Tibial nerve (tissue), 4 donors: ENCODE measurements at places on chromosomes 4 and X.
A peak's percentile ranks its signal among the peaks of the same experiment; 100 is the strongest.

- DNase-seq = no peak
Observed at GRCh38 chr4:26807330-26807729, 53.3 kb upstream of the STIM2 start.

DNA sequence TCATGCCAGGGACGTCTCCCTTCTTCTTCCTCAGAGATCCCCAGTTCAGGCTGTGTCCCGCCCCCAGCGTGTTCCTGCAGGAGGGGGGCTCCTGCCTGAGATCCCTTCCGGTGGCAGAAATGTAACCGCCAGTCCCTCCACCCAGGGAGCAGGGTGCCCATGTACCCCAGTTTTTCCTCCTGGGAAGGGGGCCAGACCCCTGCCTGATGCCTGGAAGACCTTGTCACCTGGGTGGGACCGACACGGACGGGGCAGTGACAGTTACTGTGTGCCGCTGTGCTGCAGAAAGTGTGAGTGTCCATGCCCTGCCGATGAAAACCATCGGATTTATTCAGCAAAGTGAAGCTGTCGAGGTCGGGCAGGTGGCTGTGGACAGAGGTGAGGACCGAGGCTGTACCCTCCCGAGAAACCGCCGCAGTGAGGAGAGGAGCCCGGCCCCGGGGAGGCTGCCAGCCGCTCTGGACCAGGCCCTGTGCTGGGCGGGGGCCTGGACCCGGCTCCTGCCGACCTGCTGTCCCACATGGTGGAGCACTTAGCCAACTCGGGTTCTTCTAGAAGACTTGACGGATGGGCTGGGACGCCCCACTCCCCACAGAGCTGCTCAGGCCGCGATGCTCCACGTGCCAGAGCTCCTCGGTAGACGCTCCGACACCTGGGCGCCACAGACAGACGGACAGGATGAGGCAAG lies 36.7 kb upstream of the HMX1 start:
- no peak for DNase-seq

DNA sequence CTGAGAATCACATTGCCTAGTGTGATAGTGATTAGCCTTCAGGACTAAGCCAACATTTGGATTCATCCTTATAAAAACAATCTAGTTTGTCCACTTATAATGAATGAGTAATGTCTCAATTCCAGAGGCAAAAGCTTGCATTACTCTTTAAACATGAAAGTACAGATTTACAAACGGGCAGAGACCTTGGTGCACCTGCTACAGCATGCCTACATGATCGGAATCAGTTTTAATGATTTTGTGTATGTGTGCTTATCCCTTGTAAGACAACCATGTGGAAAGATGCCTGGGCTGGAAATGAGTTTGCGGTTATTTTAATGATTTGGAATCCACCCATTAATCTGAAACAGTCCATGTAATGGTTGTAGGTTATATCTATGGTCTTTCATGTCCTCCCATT lies 572.7 kb downstream of the KLHL13 start:
- DNase-seq = no peak

GRCh38 chr4:146791439-146791838 lies 152.7 kb downstream of the POU4F2 start:
- DNase-seq = no peak

DNA sequence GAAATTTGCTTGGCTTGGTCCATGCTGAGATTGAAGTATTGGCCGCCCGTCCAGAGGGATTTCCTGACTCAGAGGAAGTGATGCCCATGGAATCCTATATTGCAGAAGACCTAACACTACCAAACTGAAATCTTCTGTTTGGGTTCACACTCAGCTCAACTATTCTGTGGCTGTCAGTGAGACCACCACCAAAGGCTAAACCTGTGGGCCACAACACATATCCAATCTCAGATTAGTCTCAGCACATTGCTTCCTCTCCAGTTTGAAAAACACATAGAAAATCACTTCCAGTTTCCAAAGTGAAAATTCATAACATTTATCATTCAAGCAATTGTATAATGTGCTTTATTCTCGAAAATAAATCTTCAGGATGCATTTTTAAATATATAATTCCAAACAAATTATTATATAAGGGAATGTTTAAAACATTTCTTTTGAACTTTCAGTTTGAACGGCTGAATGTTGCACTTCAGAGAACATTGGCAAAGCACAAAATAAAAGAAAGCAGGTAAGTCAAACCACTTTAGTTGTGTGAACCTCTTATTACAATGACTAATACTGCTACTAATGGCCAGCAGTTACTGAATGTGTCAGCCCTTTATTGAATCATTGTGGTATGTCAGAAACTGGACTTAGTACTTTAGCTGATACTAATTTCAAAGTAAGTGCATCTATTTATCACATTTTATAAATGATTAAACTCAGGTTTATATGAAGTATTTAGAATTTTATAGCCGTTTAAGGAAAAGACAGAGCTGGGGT lies 37.0 kb downstream of the GUCY1A1 start:
- no peak for DNase-seq

DNA sequence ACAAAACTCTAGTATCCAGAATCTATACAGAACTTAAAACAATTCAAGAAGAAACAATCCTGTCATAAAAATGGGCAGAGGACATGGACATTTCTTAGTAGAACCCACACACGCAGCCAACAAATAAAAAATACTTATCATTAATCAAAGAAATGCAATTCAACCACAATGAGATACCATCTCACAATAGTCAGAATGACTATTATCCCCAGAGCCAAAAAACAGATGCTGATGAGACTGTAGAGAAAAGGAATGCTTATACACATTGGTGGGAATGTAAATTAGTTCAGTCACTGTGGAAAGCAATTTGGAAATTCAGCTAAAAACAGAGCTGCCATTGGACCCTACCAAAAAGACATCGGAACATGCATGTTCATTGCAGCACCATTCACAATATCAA lies 37.9 kb downstream of the RAB40AL start:
- DNase-seq = no peak

GRCh38 chr4:130747842-130748241 lies 1651.9 kb downstream of the C4orf33 start:
- no peak for DNase-seq

DNA sequence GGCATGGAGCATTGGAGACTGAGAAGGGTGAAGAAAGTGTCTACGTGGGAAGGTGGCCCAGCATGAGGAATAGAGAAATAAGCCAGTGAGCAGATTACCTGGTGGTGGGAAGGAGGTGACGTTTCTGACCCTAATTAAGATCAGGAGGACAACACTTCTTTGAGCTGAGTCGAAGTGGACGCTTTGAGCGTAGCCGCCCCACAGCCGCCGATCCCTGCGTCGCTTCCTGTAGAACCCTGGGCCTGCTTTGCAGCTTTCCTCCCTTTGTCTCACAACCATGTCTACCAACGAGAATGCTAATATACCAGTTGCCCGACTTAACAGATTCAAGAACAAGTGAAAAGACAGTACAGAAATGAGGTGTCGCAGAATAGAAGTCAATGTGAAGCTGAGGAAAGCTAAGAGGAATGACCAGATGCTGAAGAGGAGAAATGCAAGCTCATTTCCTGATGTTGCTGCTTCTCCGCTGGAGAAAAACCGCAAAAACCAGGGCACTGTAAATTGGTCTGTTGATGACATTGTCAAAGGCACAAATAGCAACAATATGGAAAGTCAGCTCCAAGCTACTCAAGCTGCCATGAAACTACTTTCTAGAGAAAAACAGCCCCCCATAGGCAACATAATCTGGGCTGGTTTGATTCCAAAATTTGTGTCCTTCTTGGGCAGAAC lies 6.4 kb upstream of the ANTXR2 start:
- no peak for DNase-seq

DNA sequence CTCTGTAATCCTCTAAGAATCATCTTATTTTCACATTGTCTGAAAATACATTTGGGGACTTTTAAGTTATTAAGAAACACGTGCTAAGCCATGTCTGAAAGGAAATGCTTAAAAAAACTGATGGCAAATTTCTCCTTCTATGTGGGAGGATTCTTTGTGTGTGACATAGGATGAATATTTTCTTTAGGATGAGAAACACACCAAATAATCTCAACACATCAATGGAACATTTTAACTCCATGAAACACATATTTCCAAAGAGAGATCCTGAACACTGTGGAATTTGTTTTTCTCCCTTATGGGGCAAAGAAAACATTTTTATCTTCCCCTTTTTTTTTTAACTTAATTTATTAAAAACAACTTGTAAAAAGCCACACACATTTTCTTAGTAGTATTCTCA lies 153.8 kb upstream of the ANKRD50 start:
- DNase-seq = no peak

DNA sequence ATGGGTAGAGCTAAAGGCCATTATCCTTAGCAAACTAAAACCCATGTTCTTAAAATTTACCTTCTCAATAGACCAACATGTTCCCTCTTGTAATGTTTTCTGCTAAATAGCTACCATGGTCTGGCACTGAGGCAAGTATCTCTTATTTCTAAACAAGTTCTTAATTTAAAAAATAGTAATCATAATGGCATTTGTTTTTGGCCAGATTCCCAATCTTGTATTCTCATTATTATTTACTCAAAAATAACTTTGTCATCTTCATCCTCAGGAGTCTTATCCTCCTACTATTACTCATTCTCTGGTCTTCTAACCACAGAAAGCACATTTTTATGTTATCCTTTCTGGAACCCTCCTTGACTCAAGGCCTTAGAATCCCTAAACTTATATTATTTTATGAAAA lies 931.2 kb downstream of the CCSER1 start:
- DNase-seq = no peak

GRCh38 chr4:17072483-17072882 lies 174.0 kb upstream of the LDB2 start:
- DNase-seq = no peak

GRCh38 chr4:85979276-85979675 lies 380.6 kb downstream of the MAPK10 start:
- no peak for DNase-seq

DNA sequence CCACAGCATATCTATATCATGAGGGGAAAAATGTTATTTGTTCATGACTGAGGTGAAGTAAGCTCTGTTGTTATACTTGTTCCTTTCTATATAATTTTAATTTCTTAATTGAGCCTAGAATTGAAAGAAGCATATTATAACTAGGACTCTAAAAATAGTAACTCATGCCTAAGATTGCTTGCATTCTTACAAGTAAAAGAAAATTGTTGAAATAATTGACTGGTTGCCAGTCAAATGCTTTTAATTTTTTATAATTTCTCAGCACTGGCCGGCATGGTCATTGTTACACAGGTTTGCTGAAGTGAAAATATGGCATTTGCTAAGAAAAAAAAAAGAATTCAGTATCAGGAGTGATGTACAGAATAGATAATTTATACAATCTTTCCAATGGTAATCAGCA lies 104.8 kb downstream of the GASK1B start:
- DNase-seq = no peak

DNA sequence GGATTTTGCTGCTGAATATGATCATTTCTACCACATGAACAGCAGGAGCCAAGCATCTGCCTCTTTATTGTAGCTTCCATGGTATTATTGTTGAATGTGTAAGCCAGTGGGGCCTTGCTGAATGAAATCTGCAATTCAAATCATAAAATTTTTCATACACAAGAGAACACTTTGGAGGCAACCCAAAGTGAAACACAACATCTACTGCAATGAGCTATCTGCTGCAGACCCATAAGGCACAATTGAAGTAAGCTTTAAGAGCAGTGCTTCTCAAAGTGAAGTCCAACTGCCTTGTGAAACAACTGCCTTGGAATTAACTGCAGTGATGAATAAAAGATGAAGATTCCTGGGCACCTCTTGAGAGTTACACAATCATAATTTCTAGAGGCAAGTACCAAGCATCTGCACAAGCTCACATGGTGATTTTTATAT lies 626.3 kb upstream of the INTU start:
- no peak for DNase-seq

DNA sequence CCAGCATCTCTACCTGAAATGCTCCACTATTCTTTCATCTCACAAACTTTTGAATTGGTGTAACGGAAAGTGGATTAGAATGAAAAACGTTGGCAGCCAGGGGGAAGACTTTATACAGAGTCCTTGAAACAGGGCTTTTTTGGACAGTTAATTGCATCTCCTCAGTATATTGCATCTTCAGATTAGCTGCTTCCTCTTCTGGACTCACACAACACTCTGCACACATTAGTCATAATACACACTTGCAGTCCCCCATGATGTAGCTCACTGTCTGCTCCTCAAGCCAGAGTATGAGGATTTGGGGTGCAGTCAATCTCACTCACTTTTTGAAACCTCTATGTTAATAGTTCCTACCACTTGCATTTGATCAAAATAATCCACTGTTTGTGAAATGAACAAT lies 101.0 kb downstream of the ADGRA3 start:
- no peak for DNase-seq

GRCh38 chrX:153906126-153906917 lies 1.8 kb downstream of the AVPR2 start:
- no peak for DNase-seq

GRCh38 chr4:104591510-104591911 lies 96.8 kb upstream of the CXXC4 start:
- no peak for DNase-seq

DNA sequence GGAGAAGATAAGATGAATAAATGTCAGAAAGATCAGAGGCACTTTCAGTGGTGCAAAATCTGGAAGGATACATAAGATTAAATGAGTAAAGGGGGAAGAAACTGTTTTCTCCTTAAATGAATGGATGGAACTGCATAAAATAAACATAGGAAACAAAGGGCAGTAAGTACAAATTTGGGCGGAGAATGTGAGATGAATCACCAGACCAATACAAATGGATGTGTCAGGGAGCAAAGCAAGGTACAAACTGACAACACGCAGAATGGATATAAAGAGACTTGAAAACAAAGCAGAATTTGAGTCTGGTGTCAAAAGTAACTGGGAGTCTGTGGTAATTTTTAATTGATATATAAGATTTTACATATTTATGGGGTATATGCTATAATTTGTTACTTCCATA lies 175.3 kb upstream of the PCDH18 start:
- no peak for DNase-seq

GRCh38 chr4:33512397-33512796 lies 2731.9 kb downstream of the ARAP2 start:
- DNase-seq = peak; percentile 6
